AML-193 (cell line): ENCODE measurements at places on chromosomes 7 and 10.

DNA sequence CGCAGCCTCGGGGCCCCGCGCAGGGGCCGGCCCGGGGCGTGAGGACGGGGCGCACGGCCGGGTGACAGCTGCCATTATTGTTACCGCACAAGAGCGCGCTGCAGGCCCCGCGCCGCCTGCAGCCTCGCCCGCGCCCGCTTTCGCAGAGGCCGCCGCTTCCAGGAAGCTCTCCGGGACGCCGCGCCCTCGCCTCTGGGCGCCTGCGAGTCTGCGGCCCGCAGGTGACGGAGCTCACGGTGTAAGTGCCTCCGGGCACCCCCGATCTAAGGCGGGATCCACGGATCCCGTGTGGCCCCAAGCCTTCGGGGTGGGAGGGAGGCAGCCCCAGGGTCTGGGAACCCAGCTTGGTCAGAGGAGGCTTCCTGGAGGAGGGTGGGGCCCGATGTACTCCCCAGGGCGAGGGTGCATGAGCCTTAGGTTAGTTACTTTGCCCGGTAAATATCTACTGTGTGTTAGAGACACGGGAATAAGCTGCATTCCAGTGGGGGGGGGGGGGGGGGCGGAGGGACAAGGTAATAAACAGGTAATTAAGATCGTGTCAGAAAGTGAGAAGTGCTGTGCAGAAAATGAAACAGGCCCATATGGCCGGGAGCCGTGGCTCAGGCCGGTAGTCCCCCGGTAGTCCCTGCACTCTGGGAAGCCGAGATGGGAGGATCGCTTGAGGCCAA lies 638 bp downstream of the IQCE start:
- DNase-seq, result no peak

- no peak for DNase-seq
These were observed 31.3 kb upstream of the ITGA8 start for GRCh38 chr10:15751046-15751445.

- no peak for DNase-seq
These were observed 276.9 kb upstream of the NEBL start for GRCh38 chr10:21173802-21174714.

GRCh38 chr7:111256391-111256790 lies 165.5 kb downstream of the LRRN3 start:
- DNase-seq, result no peak

- no peak for DNase-seq
These were observed 46.1 kb downstream of the EPHB4 start for GRCh38 chr7:100781255-100781654.

DNA sequence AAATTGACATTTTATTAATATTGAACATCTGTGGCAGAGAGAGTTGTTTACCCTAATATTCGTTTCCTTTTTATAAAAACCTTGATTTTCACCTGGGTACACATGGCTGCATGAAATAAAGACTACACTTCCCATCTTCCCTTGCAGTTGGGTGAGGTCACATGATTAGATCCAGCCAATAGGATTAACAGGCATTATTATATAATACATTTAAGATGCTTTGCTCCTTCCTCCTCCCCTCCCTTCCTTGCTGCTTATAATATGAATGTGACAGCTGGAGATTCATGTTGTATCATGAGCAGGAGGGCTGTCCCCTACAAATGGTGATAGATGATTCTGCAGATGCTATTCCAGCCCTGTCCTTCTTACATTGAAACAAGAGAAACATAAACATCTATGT lies 146.6 kb downstream of the SH2D4B start:
- DNase-seq, result peak; percentile 54

GRCh38 chr10:22379059-22379458 lies 33.8 kb downstream of the SPAG6 start:
- DNase-seq, result no peak

DNA sequence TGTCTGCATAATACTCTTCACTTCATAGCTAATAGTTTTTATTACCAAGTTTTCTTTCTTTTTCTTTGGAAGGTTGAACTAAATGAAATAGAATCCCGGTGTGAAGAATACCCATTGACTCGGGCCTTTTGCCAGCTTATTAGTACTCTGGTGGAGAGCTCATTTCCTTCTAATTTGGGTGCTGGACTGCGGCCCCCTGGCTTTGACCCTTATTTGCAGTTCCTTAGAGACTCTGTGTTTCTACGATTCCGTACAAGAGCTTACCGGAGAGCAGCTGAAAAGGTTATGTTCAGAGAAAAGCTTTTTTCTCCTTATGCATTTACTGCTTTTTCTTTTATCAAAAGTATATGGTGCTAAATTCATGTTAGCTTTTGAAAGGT lies 40.2 kb downstream of the NUP205 start:
- DNase-seq, result no peak

GRCh38 chr7:97971990-97972943 lies 17.7 kb downstream of the OCM2 start:
- DNase-seq, result peak; percentile 46

- DNase-seq, result no peak
These were observed 124.5 kb downstream of the AOAH start for GRCh38 chr7:36599645-36600313.

GRCh38 chr10:91487911-91488582 lies 77.9 kb downstream of the HECTD2 start:
- no peak for DNase-seq

GRCh38 chr7:329691-330281 lies 39.8 kb downstream of the FOXL3 start:
- DNase-seq, result no peak

- DNase-seq, result no peak
These were observed 59.3 kb upstream of the COMTD1 start for GRCh38 chr10:75294866-75295701.

DNA sequence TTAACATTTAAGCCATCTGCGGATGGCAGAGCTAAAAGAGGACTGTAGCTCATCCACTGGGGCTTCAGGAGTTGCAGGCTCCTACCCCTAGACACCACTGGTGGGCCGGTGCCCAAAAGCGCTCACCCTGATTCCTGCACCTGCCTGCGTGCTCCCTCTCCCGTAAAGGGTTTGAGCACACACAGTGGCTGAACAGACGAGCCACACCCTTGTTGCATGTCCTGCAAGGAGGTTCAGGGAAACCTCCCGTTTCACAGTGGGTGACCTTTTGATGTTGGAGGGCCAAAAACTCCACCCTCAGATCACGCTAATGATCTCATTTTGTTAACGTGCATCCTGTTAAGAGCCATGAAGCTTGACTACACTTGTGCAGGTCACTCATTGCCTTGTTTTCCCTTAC lies 37.9 kb downstream of the SYPL1 start:
- no peak for DNase-seq

GRCh38 chr10:51667678-51668335 lies 31.6 kb downstream of the CSTF2T start:
- DNase-seq, result no peak

DNA sequence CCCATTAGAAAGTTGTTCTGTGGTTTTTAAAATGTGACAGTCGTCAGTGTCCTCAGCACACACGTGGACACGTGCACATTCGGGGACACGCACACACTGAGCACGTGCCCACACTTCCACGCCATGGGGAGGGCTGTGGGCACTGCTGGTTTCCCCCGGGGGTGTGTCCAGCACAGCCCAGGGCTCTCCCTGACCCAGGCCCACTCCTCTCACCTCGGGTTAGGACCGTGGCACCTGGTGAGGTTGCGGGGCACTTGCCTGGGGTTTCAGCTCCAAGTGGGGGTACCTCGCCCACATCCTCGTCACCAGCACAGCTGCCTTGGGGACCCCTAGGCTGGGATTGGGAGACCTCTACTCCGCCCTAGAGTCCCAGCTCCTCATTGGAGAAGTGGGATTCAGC lies 20.7 kb downstream of the GET4 start:
- DNase-seq, result no peak

- DNase-seq, result no peak
These were observed 34.2 kb downstream of the AP5Z1 start for GRCh38 chr7:4809666-4810065.

DNA sequence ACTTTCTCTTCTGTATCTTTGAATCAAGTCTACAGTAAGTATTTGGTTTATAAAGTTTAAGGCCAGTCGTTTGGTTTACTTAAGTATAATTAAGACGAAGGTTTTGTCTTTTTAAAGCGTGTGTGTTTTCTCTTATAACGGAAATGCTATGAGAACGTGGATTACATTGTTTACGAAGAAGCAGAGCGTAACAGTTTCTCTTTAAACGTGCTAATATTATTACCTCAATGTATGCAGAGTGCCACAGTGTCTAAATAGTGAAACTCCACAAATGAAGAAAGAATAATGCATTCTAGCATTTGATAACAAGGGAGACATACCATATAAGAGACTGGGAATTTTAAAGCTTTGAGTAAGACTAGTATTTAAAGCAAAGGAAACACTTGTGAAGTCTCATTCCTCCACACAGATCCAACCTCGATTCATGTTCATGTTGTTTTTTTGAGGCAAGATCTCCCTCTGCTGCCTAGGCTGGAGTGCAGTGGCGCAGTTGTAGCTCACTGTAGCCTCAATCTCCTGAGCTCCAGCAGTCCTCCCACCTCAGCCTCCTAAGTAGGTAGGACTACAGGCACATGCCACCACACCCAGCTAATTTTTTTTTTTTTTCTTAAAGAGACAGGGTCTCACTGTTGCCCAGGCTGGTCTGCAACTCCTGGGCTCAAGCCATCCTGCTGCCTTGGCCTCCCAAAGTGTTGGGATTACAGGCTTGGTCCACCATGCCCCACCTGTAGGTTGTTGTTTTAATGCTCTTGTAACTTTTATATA lies 75.1 kb downstream of the ANKRD61 start:
- peak; percentile 55 for DNase-seq

DNA sequence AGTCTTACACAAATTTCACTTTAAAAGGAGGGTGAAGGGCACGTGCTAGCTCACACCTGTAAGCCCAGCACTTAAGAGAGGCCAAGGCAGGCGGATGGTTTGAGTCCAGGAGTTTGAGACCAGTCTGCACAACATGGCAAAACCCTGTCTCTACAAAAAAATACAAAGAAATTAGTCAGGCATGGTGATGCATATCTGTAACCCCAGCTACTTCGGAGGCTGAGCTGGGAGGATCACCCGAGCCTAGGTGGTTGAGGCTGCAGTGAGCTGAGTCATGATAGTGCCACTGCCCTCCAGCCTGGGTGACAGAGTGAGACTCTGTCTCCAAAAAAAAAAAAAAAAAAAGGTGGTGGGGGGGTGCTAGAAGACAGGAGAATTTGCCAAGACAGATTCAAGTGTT lies 237.3 kb upstream of the KLF14 start:
- no peak for DNase-seq

GRCh38 chr10:130387936-130388580 lies 251.9 kb downstream of the GLRX3 start:
- DNase-seq, result no peak

- peak; percentile 7 for DNase-seq
These were observed 30.6 kb upstream of the IKZF1 start for GRCh38 chr7:50273870-50274269.

DNA sequence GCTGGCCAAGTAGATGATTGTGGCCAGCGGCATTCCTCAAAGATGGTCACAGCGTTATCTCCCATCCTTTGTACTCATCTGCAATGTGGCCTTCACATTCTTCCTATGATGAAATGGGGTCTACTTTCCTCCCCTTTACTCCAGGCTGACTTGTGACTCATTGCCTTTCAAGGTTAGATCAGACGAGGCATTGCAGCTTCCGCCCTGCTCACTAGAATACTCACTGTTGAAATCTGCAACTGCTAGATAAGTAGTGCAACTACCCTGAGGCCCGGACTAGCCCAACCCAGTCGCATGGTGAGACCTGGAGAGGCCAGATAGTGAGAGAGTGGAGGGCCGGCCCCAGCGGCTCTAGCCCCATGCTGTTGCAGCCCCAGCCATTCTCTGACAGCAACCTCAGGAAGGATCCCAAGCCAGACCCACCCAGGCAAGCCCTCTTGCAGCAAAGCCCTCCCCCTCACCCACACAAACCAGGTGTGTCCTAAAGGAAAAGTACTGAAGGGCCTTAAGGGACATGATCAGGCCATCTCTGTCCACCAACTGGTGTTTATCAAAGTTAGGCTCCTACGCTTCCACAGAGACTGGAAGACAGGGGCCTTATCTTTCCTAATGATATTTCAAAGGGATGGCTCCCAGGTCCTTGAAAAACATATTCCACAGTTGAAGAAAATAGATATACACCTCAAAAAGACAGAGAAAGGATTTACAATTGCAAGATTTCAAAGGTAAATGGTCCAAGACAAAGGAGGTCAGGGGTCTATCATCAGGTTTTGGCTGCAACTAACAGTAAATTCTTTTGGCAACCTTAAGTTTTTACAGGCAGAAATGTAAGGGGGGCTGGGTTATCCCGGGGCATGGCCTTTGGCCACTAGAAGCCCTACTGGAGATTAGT lies 107.2 kb upstream of the TRIM24 start:
- no peak for DNase-seq

GRCh38 chr7:27745064-27745583 lies 5.2 kb downstream of the TAX1BP1 start:
- DNase-seq, result peak; percentile 52

DNA sequence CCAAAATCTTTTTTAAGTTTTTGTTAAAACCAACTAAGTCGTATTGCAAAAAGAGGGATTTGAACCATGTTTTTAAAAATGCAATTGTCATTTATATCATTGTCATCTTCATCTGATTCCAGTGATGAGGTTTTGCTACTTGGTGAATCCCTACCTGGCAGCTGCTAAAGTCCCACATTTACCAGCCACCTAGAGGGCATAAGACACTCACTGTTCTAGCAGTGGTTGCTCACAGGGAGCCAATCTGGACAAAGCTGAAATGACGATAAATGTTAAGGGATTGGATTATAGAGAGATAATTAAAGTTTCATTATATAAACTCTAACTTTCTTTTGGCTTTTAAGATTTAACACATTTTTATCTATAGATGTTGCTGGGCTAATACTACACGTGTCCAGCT lies 18.7 kb downstream of the KIFBP start:
- DNase-seq, result peak; percentile 43

GRCh38 chr10:85100495-85100894 lies 772.1 kb downstream of the CCSER2 start:
- no peak for DNase-seq

DNA sequence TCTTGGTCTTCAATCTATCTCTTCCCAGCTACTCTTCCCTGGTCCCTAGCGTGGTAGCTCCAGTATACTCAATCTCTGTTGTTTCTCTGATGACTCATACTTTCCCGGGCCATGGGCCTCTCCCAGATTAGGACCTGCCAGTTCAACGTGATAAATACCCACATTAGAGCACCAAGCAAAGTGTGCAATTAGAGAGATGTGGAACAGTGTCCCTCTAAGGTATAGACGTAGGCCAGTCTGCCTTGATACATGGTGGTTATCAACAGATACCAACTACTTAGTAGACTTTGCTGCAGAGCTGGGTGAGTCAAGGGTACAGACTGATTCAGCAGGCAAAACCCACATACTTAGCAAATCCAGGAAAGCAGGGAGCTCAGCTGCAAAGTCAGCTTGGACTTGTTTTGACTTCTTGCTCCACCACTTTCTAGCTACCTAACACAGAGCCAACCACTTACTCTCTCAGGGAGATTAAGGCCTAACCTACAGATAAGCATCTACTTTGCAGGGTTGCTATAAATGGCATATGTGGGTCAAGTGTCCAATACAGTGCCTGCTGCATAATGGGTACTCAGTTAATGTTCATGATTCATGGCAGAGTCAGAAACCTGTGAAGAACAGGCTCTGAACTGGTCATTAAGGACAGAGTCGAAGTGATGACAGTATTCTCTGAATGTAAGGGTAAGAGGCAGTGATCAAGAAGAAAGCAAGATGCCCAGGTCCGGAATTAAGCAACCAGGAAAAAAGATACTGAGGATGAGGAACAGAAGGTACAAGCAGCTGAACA lies 176.1 kb downstream of the CHN2 start:
- no peak for DNase-seq

- no peak for DNase-seq
These were observed 182.1 kb downstream of the PFKFB3 start for GRCh38 chr10:6384847-6385246.

- peak; percentile 77 for DNase-seq
These were observed 3.5 kb downstream of the ERLIN1 start for GRCh38 chr10:100182281-100182680.
